Stimulated activated CD8-positive, alpha-beta memory T cell treated with anti-CD3 and anti-CD28 coated beads, Interleukin-15, amount 100 ng/mL, for 4 hours (primary cell): ENCODE measurements at places on chromosomes 3 and 15.

- DNase-seq, result no peak
Measured at GRCh38 chr3:117063930-117064329, 354.4 kb downstream of the TUSC7 start.

- DNase-seq, result no peak
Measured at GRCh38 chr15:28219116-28219515, 102.9 kb downstream of the HERC2 start.

- no peak for DNase-seq
Measured at GRCh38 chr15:56988219-56988618, 69.8 kb downstream of the TCF12 start.

DNA sequence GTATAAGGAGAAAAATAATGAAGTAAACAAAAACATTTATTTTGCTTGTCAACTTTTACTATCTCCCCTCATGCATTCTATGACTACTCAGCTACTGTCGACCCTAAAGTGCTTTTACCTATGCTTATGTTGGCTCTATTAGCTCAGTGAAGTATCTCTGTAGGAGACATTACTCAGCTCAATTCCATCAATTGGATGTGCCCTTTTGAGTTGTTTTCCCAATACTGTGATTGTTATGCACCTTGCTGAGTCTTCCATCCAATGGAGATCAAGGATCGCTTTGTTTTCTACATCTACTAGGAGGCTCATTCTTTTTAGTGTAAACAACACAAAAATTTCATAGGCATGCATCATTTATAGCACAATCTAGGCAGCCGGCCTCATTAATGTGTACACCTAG is 403.8 kb upstream of the ARL6 start:
- DNase-seq, result no peak

GRCh38 chr3:195001961-195002861 is 268.7 kb downstream of the XXYLT1 start:
- no peak for DNase-seq

DNA sequence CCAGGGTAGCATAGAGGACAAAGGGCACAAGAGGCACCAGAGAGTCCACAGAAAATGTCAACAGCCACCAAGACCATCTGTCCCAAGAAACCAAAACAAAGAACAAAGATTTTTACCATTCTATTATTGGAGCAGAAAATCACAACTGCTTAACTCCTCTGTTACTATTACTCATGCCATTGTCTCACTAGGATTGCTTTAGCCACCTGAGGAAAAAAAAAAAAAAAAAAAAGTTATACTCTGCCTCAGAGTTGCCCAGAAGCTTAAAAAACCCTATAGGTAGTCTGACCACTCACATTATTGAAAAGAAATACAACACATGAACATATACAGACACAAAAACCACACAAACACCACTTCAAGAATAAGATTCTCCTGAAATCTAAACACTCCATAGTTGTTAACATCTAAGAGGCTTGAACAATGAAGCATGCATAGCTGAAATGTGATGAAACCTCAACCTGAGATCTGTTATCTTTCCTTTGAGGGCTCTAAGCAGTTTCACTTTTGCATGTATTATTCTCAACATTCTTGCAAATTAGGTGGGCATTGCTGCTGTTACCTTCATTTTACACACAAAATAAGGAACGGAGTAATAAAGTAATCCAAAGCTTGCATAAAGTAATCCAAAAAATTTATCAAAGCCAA is 85.4 kb downstream of the IGSF11 start:
- DNase-seq, result no peak

DNA sequence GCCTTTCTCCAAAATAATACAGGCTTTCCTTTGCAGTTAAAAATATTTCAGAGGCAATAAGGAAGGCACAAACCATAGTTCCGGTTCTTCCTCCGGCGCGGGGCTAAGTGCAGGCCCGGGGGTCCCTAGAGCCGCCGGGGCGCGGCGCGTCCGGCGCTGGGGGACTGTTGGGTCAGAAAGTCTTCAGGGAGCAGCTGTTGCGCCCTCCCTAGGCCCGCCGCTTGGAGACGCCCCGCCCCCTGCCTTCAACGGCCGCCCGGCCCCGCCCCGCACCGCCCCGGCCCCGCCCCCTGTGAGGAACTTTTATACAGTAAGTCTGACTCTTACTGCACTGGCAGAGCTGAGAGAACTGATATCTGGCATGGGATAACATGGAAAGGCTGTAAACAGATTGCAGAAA is 283.1 kb upstream of the ARL6 start:
- DNase-seq, result no peak

DNA sequence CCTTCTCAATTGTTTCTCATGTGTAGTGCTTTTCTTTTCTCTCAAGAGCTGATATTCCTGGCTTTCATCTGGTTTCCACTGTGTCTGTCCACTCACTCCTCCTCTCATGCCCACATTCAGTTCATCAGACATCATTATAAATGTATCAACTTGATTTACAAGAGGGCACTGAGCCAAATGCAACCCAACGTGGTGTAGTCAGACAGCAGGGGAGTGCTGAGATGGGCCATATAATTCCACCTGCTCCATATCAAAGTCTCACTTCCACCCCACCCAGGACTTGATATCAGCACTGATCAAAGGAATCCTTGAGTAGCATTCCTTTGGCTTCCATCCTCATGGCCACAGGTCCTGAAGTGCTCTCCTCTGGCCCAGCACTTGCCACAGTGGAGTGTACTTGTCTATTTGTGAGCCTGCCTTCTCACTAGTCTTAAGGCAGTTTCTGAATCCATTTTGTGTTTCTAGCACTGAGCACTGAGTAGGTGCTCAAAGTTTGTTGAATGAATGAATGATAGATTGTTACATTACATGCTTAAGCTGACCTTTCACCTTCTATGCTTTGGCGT is 252.8 kb downstream of the CLSTN2 start:
- no peak for DNase-seq

DNA sequence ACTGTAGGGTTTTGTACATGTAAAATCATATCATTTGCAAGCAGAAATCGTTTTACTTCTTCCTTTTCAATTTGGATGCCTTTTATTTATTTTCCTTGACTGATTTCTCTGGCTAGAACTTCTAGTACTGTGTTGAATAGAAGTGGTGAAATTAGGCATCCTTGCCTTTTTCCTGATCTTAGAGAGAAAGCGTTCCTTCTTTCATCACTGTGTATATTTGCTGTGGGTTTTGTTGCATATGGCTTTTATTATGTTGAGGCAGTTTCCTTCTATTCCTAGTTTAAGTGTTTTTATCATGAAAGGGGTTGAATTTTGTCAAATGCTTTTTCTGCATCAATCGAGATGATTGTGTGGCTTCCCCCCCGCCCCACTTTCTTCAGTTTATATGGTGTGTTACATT is 140.9 kb downstream of the ATG7 start:
- DNase-seq, result no peak

DNA sequence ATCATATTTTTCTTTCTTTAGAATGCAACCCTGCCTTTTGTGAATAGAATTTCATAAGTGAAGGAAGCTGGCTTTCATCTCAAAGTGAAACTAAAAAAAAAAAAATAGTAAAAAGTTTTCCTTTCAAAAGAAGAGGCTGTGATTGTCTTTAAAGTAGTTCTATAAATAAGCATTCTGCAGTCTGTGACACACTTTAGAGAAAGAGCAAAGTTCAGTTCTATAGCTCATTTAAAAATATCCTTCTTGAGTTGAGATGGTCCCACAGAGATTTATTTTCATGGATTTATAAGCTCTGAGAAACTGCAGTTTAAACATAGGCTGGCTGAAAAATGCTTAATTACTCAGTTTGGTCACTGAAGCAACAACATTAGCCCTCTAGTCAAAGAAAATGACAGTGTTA is 36.1 kb upstream of the CNTN6 start:
- no peak for DNase-seq

DNA sequence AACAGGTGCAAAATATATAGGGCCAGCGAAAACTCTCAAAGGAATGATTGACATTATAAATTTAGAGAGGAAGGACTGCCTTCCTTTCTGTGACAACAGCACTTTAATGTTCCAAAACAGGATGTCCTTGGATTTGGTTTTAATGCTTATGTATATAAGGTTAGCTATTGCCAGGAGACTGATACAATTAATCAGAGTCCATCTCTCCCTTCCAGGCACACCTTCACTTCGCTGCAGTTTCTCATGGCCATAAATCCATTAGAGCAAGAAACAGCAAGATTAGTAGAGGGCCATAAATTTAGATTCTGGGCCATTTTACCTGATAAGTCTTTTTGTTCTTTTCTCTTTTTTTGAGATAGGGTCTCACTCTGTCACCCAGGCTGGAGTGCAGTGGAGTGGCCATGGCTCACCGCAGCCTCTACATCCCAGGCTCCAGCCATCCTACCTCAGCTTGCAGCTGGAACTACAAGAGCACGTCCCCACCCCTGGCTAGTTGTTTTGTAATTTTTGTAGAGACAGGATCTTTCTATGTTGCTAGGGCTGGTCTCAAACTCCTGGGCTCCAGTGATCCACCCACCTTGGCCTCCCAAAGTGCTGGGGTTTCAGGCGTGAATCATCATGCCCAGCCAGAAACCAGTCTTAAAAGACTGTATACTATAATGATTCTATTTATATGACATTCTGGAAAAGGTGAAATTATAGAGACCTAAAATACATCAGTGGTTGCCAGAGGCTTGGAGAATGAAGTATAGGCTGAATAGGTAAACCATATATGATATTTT is 15.7 kb upstream of the TFRC start:
- DNase-seq, result no peak

DNA sequence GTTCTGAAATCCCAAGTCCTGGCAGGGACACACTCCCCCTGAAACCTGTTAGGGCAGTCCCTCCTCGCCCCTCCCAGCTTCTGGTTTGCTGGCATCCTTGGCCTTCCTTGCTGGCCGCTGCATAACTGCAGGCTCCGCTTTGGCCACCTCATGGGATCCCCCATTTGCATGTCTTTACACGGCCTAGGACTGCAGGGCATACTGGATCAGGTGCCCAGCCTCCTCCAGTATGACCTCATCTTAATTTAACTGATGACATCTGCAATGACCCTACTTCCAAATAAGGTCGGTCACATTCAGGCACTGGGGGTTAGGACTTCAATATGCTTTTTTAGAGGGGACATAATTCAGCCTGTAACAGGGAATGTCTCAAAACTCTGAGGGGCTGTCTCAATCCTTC is 173.3 kb downstream of the RAB11A start:
- no peak for DNase-seq

GRCh38 chr3:102224171-102224570 is 210.6 kb upstream of the ZPLD1 start:
- DNase-seq, result no peak

DNA sequence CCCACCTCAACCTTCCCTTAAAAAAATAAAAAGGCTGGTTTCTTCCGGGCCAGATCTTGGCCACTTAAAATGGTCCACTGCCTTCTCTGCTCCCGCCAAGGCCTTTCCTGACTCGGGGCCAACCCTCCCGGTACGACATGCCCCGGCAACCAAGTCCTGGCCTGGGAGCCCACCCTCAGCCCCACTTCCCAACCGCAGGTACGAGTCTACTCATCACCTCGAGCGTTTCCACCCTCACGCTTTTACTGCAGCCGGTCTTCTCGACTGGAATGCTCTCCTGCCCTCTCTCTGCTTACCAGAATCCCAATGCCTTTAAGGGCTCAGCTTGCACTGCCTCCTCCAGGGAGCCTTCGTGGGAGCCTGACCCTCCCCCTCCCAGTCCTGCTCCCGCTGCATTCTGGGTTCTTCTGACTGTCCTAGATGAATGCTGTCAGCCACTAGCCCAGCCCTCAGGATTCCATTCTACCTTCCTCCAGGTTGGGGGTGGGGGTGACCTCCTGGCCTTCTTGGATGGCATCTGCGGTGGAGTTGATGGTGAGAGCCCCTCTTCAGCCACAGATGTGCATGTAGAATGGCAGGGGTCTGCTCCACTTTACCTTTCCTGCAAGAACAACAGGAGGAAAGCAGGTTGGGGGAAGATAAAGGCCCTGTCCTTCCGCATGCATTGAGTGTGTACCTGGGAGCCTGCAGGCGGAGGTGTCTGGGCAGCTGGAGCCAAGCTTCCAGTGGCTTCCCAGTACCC is 1.1 kb upstream of the CSRNP1 start:
- no peak for DNase-seq

GRCh38 chr15:60913900-60914299 is 315.2 kb downstream of the RORA start:
- no peak for DNase-seq

DNA sequence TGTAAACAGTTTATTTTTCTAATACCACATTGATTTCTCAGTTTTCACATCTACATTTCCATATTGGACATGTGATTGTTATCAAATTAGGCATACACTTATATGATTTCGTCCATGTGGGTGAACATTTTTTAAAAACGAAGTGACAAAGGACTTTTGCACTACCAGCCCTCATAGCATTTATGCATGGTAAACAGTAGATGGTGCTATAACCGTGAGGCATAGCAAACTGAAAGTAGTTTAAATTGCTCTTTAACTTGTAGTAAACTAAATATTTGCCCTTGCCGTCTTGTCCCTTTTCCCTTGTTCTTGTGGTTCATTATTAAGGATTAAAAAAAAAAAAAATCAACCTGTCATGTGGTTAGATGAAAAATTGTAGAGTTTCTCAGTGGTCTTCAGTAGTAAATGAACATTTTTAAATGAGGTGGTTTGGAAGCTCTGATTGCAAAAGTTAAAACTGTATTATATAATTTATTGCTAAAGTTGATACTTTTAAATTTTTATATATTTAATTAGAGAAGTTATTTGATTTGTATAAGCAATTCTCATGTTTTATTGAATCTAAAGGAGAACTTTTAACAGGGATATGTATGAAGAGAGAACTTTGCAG is 24.0 kb downstream of the STX19 start:
- no peak for DNase-seq
